ENCODE measurements at places on chromosomes 3 and 15.
A peak's percentile ranks its signal among the peaks of the same experiment; 100 is the strongest.

- no peak for DNase-seq
Measured at GRCh38 chr3:188827576-188827975, 344.2 kb upstream of the TPRG1 start.

DNA sequence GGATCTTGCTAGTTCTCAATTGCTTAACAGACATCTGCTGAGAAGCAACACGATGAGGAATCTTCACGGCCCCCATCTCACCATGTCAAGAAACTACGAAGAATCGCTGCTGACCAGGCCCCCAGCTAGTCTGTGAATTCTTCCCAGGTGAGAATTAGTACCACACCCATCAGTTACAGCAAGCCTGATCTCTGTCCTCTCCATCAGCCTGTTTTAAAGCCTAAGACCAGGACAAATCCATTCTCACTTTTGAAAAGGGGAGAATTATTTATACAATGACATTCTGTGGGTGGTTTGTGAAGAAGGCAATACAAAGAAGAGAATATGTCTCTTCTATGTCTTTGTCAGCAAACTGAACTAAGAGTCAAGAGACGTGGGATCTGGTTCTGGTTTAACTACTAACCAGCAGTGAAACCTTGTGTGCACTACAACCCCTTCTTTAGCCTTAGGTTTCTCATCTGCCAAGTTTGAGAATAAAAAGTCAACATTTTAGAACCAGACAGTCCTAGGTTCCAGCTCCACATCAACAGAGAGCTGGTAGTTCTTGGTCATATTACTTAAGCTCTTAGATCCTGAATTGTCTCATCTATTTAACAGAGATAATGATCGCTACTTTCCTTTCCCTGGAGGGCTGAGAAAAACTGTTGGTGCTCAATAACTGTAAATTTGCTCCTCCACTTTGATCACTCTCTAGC, 160.4 kb upstream of the RORA start:
- no peak for DNase-seq

DNA sequence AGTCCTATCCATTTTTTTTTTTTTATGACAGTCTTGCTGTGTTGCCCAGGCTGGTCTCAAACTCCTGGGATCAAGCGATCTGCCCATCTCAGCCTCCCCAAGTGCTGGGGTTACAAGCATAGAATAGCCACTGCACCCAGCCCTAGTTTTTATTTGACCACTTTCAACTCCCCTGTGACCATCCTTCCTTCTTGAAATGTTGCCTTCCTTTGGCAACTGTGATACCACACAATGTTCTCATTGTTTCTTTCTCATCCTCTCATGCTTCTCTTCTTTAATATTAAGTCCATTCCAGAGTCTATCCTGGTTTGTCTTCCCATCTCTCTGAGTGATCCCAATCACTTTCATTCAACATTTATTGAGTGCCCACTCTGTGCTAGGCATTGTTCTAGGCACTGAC, 7.9 kb upstream of the GPD1L start:
- DNase-seq, result no peak

- DNase-seq, result peak; percentile 54
Measured at GRCh38 chr15:78052001-78052401, 25.5 kb downstream of the TBC1D2B start.

- DNase-seq, result no peak
Measured at GRCh38 chr3:45528429-45528828, 66.1 kb upstream of the LIMD1 start.

DNA sequence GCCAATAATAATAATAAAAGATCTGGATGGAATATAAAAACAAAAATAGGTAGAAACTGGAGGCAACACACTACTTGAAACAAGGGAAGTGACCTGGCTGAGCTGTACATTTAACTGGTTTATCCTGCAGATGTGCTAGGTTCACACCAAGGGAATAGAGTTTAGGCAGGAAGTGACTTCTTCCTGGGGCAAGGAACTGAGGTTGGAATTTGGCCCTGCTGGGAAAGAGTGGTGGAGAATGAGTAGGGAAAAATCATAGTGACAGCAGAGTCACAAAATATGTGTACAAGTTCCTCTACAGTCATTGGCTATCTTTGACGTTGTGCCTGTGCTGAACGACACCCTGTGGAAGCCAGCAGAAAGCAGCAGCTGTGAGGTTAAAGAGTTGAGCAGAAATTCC, 44.1 kb downstream of the ARHGAP11B start:
- no peak for DNase-seq

- peak; percentile 11 for DNase-seq
Measured at GRCh38 chr3:59771768-59772181, 722.0 kb upstream of the CFAP20DC start.

Data from hematopoietic multipotent progenitor cell treated with erythropoietin and hydrocortisone succinate and interleukin-3 and kit ligand, for 4 days (in vitro differentiated cells).